Karpas-422 (cell line): ENCODE measurements at places on chromosomes 13 and 19.

DNA sequence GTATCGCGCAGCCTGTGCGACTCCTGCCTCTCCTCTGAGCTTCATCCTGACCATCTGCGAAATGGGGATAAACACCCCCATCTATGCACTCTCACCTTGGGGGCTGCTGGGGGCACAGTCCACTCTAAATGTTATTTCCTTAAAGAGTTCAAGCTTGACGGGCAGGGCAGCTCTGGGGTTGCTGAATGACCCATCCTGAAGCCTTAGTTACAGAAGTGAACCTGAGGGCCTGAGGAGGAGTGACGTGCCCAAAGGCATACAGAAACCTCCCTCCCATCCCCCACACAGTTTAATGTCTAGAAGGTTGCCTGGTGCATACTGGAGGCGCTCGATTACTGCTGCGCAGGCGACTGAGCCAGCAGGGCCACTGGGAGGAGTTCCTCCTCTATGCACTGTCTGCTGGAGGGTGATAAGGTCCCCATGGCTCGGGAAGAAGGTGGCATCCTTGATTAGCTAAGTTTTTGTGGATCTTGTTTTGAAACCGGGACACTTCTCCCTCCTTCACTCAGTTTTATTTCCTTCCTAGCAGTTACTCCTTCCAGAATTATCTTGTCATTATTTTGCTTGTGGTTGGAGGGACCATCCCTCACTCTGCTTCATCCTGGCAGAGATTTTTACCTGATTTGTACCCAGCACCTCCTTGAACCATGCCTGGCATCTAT is 572 bp upstream of the FKBP8 start:
- peak overlapping the region; percentile 63 for H3K4me3 ChIP-seq
- H3K4me1 ChIP-seq: peaks cover 17% of the 10 kb centered on the region
- H3K27me3 ChIP-seq: no peaks in the 10 kb centered on the region
- DNase-seq: peak; percentile 87

DNA sequence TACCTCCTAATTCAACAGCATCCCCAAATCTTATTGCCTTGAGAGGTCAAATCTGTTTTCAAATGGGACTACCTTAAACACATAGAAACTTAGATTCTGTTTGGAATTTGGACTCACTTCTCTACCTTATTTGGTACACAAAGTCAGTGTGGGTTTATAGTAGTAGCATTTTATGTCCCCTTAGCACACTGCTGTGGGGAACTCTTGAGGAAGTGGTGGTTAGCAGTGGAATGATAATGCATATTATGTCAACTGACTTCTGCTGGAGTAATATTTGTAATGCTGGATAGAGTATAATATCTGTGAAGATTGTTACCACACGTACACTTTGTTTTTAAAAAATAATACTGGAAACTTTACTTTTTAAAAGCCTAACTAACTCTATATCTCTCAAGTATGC is 386.3 kb downstream of the NDFIP2 start:
- no peak overlapping the region for H3K4me3 ChIP-seq
- no peaks in the 10 kb centered on the region for H3K27me3 ChIP-seq
- no peak overlapping the region for H3K27ac ChIP-seq
- no peaks in the 10 kb centered on the region for H3K36me3 ChIP-seq
- no peak for DNase-seq

GRCh38 chr13:89900104-89900765 is 1447.3 kb upstream of the MIR17HG start:
- no peaks in the 10 kb centered on the region for H3K36me3 ChIP-seq
- H3K4me1 ChIP-seq: no peaks in the 10 kb centered on the region
- no peak overlapping the region for H3K27ac ChIP-seq
- H3K4me3 ChIP-seq: no peak overlapping the region
- no peak for DNase-seq

DNA sequence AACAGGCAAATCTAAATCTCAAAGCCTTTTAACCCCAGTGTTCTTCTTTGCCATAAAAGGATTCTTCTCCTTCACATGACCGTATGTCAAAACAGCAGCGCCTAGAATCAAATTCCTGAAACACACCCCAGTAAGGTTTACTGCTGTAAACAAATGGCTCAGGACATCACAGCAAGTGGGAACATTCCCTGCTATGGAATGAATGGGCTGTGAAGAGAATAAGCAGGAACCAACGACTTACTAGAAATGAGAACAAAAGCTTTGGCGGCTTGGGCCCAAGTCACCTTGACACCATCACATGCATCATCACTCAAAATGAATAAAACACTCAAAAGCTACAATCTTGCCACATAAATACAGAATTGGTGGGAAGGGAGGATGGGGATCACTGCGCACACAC is 80.4 kb upstream of the SPATA13 start:
- H3K4me3 ChIP-seq: no peak overlapping the region
- no peaks in the 10 kb centered on the region for H3K36me3 ChIP-seq
- H3K4me1 ChIP-seq: no peaks in the 10 kb centered on the region
- H3K27me3 ChIP-seq: no peaks in the 10 kb centered on the region
- no peak for DNase-seq

GRCh38 chr13:43014162-43014561 is 9.2 kb upstream of the DNAJC15 start:
- no peaks in the 10 kb centered on the region for H3K4me1 ChIP-seq
- H3K36me3 ChIP-seq: no peaks in the 10 kb centered on the region
- no peaks in the 10 kb centered on the region for H3K27me3 ChIP-seq
- no peak overlapping the region for H3K27ac ChIP-seq
- H3K4me3 ChIP-seq: no peak overlapping the region

GRCh38 chr13:59519819-59520218 is 643.9 kb downstream of the DIAPH3 start:
- H3K4me1 ChIP-seq: no peaks in the 10 kb centered on the region
- H3K27me3 ChIP-seq: no peaks in the 10 kb centered on the region
- no peak overlapping the region for H3K27ac ChIP-seq
- no peak overlapping the region for H3K4me3 ChIP-seq

GRCh38 chr13:88162076-88162702 is 491.0 kb downstream of the SLITRK5 start:
- DNase-seq: no peak
- H3K4me3 ChIP-seq: no peak overlapping the region
- no peaks in the 10 kb centered on the region for H3K27me3 ChIP-seq
- no peak overlapping the region for H3K27ac ChIP-seq

GRCh38 chr13:28753208-28753892 is 34.6 kb upstream of the SLC46A3 start:
- H3K27me3 ChIP-seq: no peaks in the 10 kb centered on the region
- no peak overlapping the region for H3K4me3 ChIP-seq
- no peak overlapping the region for H3K27ac ChIP-seq
- H3K36me3 ChIP-seq: no peaks in the 10 kb centered on the region
- H3K4me1 ChIP-seq: no peaks in the 10 kb centered on the region

GRCh38 chr19:35755550-35756376 is 1.1 kb downstream of the HSPB6 start:
- no peaks in the 10 kb centered on the region for H3K27me3 ChIP-seq
- peaks cover 22% of the 10 kb centered on the region for H3K4me1 ChIP-seq
- H3K27ac ChIP-seq: no peak overlapping the region
- no peak overlapping the region for H3K4me3 ChIP-seq

DNA sequence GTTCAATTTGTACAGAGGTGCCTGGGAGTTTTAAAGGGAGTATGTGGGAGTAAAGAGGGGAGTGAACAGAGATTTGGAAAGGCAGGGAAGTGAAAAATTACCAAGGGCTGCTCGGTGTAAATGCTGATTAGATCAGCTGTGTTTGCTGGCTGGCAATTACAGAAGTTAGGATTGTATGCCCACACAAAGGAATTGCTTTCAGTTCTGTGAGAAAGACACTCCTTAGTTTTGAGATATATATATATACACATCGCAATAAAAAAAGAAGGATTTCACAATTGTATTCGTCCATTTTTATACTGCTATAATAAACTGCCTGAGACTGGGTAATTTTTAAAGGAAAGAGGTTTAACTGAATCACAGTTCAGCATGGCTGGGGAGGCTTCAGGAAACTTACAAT is 196.3 kb downstream of the SLITRK5 start:
- H3K36me3 ChIP-seq: no peaks in the 10 kb centered on the region; the same call in 1 of the 2 replicates
- no peak overlapping the region for H3K4me3 ChIP-seq
- H3K27ac ChIP-seq: no peak overlapping the region
- H3K4me1 ChIP-seq: 0 out of 2 replicates have a peak, but pooled peaks cover 3% of the 10 kb centered on the region

- H3K4me1 ChIP-seq: no peaks in the 10 kb centered on the region
- DNase-seq: no peak
- H3K27me3 ChIP-seq: no peaks in the 10 kb centered on the region
- H3K36me3 ChIP-seq: no peaks in the 10 kb centered on the region
- H3K4me3 ChIP-seq: no peak overlapping the region
- H3K27ac ChIP-seq: no peak overlapping the region
Measured at GRCh38 chr13:76379341-76380105, 506.7 kb downstream of the KCTD12 start.

DNA sequence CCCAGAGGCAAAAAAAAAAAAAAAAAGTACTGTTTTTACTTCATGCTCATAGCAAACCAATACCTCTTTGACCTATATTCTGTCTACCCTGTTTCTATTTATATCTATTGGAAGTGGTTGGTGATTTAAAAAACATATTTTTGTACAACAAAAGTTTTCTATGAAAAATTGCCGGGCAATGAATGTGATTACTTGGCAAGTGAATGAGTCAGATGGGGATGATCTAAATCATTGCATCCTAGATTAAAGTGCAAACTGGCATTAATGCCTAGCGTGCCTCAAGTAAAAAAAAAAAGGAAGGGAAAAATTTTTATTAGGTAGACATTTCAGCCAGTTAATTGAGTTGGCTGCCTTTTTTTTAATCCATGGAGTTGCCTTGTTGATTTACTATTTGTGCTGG is 500.6 kb downstream of the KCTD12 start:
- H3K4me3 ChIP-seq: no peak overlapping the region
- no peak for DNase-seq
- no peaks in the 10 kb centered on the region for H3K27me3 ChIP-seq
- H3K27ac ChIP-seq: no peak overlapping the region
- H3K4me1 ChIP-seq: no peaks in the 10 kb centered on the region
